ENCODE measurements at places on chromosomes 7 and 10. TPM values are rescaled to one million over a fixed set of nuclear protein-coding genes. Genes with fewer than 3 reads are reported as not detected.

DNA sequence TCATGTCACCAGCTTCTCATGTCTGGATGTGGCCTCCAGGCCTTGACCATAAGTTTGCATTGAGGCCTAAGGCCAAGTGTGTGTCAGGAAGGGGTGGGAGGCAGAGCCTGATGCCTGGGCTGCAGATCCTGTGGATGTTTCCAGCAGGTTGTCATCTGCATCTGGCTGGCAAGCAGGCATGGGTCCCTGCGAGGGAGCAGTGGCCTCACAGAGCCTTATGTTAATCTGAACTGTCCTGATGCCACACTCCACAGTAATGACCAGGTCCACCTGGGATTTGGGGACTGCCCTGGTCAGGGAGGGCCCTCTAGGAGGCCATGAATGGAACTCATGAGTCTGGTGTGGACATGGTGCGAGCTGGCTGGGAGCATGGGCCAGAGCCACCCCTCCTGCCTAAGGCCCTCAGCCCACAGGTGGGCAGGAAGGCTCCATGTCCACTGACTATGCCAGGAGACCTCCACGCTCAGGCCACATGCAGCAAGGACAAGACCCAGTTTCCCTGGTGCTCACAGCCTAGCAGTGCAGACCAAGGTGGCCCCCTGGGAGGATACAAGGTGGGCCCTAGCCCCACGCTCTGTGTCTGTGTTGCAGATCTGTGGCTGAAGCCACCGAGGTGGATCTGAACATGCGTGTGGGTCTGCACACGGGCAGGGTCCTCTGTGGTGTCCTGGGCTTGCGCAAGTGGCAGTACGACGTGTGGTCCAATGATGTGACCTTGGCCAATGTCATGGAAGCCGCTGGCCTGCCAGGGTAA lies 83.1 kb downstream of the ADCY1 start:
- DNase-seq: no peak

DNA sequence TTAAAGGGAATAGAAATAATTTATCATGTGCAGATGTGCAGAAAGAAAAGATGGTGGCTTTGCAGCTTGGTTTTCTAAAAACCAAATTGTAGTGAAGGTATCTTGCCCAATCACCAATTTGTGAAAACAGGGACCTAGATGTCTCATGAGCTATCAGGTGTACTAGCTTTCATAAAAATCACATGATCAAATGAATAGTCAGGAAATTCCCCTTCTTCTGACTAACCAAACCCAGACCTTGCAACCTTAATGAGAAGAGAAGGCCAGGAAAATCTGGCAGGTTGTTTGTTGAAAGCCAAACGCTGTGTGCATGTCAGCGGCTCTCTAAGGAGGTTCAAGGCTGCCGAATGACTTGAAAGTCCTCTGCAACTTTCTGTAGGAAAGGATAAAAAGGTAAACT lies 304.4 kb upstream of the NRP1 start:
- no peak for DNase-seq

- no peak for DNase-seq
These were observed 169.3 kb upstream of the TCERG1L start for GRCh38 chr10:131480861-131481260.

DNA sequence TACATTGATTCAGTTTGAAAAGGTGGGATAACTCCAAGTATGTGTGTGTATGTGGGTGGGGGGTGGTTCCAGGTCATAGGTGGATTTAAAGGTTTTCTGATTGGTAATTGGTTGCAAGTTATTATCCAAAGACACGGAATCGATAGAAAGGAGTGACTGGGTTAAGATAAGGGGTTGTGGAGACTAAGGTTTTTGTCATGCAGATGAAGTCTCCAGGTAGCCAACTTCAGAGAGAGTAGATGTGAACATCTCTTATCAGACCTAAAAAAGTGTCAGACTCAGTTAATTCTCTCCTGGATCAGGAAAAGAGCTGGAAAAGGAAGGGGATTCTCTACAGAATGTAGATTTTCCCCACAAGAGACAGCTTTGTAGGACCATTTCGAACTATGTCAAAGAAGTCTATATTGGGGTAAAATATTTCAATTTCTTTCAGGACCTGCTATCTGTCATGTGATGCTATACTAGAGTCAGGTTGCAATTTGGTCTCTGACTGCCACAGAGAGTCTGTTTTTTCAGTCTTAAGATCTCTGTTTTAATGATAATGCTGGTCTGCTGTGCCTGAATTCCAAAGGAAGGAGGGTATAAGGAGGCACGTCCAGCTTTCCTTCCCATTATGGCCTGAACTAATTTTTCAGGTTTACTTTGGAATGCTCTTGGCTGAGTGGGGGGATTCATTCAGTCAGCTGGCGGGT lies 3.6 kb downstream of the C7orf57 start:
- no peak for DNase-seq

DNA sequence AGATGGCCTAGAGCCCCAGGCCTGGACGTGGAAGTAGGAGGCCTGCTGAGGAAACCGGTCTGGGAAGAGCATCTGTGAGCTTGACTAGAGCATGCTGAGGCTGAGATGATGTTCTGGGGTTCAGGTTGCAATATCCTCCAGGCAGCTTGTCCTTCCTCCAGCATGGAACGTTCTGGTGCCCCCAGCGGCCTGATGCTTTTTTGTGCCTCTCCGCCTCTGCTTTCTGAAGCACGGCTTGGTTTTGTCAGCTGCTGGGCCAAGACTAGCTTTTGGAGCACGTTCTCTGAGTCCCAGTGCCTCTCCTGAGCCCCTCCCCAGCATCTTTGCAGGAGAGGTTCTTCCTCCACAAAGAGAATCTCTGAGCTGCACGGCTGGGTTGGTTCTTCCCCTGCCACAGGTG lies 682.0 kb upstream of the FOXK1 start:
- no peak for DNase-seq

- no peak for DNase-seq
These were observed 1.1 kb upstream of the DLG5 start for GRCh38 chr10:77927402-77928246.

DNA sequence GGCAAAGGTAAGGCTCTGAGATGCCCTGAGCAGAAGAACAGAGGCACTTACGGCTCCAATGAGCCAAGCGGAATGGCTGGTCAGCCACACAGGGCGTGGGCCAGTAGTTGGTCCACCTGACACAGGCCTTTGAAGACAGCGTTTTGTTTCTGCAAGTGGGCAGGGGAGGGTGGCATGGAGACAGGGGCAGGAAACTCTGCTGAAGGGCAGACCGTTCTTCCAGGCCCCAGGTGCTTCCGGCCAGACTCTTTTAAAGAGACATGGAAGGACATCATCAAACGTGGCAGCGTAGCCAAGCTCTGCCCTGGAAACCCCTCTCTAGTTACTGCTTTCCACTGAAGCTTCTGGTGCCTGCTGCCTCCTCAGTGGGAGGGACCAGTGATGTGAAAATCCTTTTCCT lies 77.5 kb upstream of the KMT2E start:
- no peak for DNase-seq

- no peak for DNase-seq
These were observed 784.0 kb downstream of the SUGCT start for GRCh38 chr7:40918701-40919271.

- DNase-seq: no peak
These were observed 166.3 kb downstream of the ZNF438 start for GRCh38 chr10:30865141-30865926.

DNA sequence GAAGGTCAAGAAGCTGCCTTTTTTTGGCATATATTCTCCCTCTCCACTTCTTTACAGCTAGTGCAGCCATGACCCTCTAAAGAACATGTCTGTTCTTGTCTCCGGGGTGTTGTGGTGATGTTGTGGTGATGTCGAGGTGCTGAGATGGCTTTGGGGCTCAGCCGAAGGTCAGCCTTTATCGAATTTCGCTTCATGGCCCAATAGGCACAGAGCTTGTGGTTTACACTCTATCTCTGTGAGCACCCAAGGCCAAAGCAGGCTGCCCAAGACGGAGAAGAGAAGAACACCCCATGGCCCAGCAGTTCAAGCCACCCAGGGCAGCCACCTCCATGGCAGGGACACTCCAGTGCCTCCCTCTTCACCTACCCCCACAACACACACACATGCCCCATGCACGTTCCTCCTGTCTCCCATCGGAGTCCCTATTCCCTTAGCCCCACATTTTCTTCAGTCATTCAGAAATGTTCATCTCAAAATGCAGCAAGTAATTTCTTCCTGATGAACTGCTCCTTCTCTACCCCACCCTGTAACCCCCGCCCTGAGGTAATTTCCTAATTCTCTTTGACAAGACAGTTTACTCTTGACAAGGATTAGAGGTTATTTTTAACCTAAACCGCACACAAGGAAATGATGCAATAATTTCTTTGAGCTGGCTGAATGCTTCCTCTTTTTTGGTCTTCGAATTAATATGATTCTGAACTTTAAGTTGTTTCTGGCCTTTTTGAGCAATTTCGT lies 18.6 kb upstream of the ADRB1 start:
- no peak for DNase-seq

DNA sequence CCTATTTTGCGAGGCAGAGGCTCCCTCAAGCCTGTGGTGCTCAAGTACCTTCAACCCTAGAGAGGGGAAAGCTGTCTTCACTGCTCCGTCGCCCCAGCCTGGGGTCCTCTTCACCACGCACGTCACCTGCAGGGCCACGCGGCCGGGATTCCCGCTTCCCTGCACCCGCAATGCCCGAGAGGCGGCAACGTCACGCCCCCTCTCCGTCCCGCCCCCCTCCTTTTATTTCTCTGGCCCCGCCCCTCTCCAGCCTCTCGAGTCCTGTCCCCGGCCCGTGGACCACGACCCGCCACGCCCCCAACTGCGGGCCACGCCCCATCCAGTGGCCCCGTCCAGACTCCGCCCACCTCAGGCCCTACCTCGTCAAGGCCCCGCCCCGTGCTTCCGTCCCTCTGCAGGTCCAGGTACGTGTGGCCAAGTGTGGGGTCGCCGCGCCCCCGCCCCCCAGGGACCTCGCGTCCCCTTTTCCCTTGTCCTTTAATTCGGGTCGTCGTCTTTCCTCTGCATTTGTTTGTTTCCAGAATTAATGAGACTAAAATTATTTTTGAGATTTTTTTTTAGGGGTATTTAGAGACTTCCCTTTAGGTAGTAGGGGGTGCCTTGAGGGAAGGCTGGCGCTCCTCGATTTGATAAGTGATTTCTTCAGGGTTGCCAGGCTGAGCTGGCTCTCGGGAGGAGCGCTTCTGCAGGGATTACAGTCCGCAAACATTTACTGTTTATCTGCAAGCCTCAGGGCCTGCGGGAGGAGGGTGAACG lies 69.8 kb upstream of the BAIAP2L1 start:
- DNase-seq: peak; percentile 75

GRCh38 chr7:27967639-27968038 lies 213.0 kb downstream of the JAZF1 start:
- no peak for DNase-seq

- DNase-seq: no peak
These were observed 31.1 kb downstream of the DAGLB start for GRCh38 chr7:6416516-6417145.

DNA sequence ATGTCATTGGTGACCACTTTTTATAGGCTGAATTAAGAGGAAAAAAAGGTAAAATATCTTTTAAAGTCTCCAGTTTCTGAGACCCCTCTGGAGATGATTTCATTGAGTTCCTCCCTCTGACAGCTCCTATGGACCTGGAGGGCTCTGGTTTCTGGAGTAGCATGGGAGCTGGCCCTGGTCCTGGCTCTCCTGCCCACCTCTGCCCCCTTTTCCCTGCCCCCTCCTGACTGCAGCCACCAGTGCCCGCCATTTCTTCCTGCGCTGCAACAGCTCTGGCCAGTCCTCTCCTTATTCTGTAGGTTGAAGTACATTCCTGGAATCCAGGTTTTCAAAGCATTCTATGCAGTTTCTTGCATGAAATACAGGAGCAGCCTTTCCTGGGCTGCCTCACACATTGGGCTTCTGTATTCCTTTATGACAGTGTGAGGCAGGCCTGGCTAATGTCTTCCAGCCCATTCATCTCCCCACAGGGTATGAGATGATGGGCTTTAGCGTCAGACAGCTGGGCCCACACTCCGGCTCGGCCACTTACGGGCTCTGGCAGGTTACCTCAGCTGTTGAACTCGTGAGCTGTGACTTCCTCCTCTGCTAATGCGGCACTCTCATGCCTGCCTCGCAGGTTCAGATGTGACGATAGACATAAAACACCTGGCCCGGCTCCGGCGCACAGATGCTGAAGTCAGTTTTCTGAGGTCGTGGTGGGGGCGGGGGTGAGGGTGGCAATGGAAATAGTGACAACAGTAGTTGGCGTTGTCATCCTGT lies 101.7 kb downstream of the MGMT start:
- no peak for DNase-seq

GRCh38 chr7:34438436-34438835 lies 219.6 kb upstream of the NPSR1 start:
- no peak for DNase-seq

- no peak for DNase-seq
These were observed 287.4 kb downstream of the EXOC4 start for GRCh38 chr7:133540096-133540860.

- no peak for DNase-seq
These were observed 19.9 kb upstream of the LMOD2 start for GRCh38 chr7:123635551-123636359.

- peak; percentile 69 for DNase-seq
These were observed 2.2 kb upstream of the CUX1 start for GRCh38 chr7:101814991-101815825.

GRCh38 chr10:78604286-78604685 lies 464.5 kb upstream of the ZMIZ1 start:
- no peak for DNase-seq

GRCh38 chr10:120387326-120387725 lies 69.7 kb upstream of the PLPP4 start:
- DNase-seq: no peak

GRCh38 chr7:78777829-78778228 lies 675.6 kb downstream of the MAGI2 start:
- no peak for DNase-seq

- DNase-seq: no peak
These were observed 878.9 kb downstream of the TYW1 start for GRCh38 chr7:67875558-67875957.

- DNase-seq: peak; percentile 52
These were observed 1.6 kb downstream of the ADCK2 start for GRCh38 chr7:140674356-140674800.

DNA sequence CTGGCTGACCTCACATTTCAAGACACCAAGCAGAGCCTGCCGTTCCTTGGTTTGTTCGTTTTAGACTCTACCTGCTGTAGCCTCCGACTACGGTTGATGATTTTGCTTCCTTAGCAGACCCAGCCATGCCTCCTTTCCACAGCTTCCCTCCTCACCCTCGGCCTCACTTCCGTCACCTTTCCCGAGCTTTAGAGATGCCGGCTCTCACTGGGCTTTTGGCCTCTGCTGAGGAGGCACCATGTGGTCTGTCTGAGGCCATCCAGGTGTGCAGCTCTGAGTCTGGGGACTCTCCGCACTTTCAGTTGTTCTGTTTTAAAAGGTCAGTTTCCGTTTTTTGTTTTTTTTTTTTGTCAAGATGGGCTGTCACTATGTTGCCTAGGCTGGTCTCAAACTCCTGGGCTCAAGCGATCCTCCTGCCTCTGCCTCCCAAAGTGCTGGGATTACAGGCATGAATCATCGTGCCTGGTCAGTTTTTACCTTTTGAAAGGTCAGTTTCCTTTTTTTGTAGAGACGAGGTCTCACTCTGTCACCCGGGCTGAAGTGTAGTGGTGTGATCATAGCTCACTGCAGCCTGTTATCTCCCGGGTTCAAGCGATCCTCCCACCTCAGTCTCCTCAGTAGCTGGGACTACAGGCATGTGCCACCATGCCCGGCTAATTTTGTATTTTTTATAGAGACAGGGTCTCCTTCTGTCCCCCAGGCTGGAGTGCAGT lies 11.7 kb downstream of the ORAI2 start:
- DNase-seq: no peak

HOXA3 gene
- 23.2 TPM for total RNA-seq

ASAH2B gene
- total RNA-seq: 6.6 TPM

FXYD4 gene
- total RNA-seq: not detected

HECW1 gene
- 0.89 TPM for total RNA-seq

OR13A1 gene
- not detected for total RNA-seq

SEC24C gene
- total RNA-seq: 75.5 TPM

DIP2C gene
- total RNA-seq: 11.0 TPM

OR2A12 gene
- not detected for total RNA-seq

IDE gene
- total RNA-seq: 43.5 TPM

CPA2 gene
- total RNA-seq: 1.1 TPM

ANKRD61 gene
- total RNA-seq: not detected
